ENCODE measurements at places on chromosomes 5 and 9.

DNA sequence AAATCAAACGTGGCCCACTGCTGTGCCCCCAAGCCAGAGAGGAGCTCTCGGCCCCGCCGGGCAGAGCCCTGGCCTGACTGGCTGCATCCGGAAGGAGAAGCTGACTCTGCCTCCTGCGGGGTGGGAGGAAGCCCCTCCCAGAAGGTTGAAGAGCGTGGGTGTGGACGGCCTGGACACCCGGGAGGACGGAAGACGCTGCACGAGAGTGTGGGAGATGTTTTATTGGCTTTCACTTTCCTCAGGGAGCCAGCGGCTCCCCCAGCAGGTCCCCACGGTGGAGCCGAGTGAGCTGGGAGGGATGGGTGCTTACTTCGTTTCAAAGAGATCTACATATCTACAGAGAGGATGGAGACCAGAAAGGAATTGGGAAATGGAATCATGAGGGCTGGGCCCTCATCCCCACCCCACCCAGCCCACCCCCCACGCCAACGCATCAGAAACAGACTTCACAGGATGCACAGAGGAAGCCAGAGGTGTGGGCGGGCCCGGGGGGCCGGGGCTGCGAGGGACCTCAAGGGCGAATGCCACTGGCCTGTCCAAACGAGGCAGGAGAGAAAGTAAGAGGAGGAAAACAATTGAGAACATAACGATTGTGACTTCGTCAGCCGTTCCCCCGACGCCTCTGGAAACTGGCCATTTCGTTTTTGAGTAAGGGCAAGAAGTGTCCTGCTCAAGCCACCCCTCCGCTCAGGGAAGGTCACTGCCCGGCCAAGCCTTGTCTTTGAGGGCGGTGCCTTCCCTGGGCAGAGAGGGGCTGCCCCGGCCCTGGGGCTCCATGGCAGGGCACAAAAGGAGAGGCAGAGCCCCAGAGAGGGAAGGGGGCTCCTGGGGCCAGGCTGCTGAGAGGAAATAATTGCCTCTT, 32.1 kb downstream of the FAM163B start:
- DNase-seq = no peak

GRCh38 chr5:11468334-11469039, 435.8 kb downstream of the CTNND2 start:
- no peak for DNase-seq

DNA sequence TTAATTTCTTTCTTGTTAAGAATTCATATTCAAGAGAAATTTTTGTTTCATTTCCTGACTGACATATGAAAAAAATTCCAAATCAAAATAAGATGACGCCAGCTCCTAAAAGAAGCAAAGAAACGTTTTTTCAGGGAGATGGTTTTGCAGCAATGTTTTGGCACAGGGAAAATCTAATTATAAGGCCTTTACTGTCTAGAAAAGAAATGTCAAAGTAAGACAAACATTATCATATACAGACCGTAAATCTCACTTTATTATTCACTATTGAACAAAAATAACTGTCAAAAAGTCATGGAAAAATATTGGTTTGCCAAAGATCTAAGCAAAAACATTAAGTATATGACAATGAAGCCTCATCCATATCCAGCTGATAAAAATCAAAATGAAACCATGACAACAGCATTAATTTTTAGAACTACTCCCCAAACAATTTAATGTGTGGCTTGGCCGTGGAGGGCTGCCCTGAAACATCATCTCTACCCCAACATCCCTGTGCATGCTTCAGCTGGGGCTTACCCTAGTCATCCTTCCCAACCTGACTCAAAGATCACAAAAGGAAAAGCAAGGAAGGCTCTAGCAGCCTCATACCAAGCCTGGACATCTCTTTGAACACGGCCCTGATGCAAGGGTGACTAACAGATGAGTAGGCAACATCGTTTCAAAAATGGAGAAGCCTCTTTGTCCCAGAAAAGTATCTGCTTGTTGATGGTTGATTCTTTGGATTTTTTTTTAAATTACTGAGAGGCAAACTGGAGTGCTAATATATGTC, 95.6 kb downstream of the ARSB start:
- no peak for DNase-seq

GRCh38 chr5:90381213-90381929, 28.2 kb downstream of the CETN3 start:
- no peak for DNase-seq

- DNase-seq = no peak
Measured at GRCh38 chr5:143514616-143515335, 111.3 kb upstream of the NR3C1 start.

GRCh38 chr5:35354751-35355150, 124.5 kb upstream of the PRLR start:
- DNase-seq = no peak

GRCh38 chr5:96090215-96090614, 128.6 kb upstream of the ELL2 start:
- no peak for DNase-seq

DNA sequence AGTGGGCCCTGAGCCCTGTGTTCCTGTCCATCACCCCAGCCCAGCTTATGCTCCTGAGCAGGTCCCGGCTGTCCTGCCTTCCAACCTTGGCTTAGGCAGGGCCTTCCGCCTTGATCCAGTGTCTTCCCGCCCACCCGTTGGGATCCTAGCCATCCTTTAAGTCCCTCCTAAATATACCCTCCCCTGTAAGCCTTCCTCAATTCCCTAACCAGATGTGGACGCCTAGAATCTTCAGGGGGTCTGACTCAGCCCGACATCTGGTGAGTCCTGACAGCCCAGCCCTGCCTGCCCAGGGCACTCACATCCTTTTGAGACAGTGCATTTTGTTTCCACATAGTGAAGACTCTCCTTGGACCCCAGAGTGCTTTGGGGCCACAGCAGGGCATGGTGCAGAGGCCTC, 23.7 kb downstream of the SLC6A7 start:
- no peak for DNase-seq

DNA sequence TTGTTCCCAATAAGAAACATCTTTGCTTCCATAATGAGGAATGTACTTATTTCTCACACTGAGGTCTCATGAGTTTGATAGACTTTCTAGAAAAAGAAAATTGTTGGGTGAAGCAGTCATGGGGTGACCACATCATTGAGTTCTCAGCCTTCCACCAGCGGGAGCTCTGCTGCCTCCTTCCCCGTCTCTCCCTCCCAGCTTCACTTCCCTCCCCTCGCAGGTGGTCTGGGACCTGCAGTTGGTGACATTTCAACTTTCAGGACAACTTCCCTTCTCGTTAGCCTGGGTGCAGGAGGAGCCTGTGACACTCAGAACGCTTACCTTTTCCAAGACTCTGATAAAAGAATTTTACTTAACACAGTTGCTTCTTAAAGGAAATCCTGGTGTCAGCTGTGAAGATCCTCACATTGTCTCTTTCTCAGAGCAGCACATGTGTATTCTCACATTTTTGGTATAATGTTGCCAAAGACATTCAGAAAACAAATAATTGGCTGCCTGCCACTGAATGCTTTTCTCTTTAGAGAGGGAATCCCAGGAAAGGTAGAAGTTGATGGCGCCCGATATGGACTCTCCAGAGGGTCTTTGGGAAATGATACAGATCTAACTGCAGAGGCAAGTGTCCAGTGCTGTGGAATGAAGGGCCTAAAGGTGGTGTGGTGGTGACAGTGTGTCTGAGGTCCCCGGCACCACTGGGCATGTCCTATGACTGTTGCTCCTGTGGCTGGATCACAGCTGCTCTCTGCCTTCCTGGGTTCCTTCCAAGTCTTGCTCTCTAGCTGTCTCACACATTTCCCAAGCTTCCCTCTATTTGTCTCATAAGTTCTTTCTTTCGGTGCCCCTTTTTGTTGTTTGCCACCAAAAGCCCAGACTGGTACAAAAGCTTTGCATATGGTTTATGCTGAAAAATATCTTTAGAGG, 238.1 kb downstream of the GAS1 start:
- no peak for DNase-seq

- DNase-seq = no peak
Measured at GRCh38 chr5:54671681-54672080, 154.1 kb downstream of the SNX18 start.

- no peak for DNase-seq
Measured at GRCh38 chr9:125646217-125646616, 60.8 kb downstream of the MAPKAP1 start.

All from stimulated activated CD8-positive, alpha-beta memory T cell treated with anti-CD3 and anti-CD28 coated beads, Interleukin-4, amount 100 ng/mL, for 4 hours (primary cell).